Aorta (tissue), 5 donors: ENCODE measurements at places on chromosomes 3 and 15.

- no peak for DNase-seq
Measured at GRCh38 chr3:76107935-76108570, 322.7 kb upstream of the ZNF717 start.

DNA sequence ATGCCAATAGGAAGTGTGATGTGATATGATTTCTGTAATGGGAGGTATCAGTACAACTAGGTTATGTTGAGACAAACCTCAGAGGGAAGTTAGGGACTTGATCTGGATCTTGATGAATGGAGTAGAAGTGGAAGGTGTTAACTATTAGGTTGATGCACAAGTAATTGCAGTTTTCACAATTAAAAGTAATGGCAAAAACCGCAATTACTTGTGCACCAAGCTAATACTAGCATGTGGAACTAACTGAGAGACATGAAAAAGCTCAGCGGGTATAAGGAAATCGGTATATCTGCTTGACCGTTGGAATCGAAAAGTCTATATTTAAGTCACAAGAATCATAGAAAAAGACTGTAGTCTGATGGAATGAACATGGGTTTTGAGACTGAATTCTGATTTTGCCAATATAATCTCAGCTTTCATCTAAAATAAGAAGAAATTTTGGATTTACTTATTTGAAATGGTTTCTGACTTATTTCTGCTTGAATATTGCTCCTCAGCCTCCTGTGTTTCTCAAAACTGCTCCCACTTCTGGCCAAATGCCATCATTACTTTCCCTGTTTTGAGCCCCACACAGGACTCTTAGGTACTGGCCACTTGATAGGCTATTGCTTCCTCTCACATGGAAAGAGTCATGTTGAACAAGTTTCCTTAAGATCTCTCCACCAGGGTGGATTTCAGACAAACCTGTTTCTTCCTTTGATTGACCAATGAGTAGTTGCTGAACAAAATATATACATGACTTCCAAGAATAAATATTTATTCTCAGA, 271.5 kb upstream of the COL8A1 start:
- DNase-seq = no peak

DNA sequence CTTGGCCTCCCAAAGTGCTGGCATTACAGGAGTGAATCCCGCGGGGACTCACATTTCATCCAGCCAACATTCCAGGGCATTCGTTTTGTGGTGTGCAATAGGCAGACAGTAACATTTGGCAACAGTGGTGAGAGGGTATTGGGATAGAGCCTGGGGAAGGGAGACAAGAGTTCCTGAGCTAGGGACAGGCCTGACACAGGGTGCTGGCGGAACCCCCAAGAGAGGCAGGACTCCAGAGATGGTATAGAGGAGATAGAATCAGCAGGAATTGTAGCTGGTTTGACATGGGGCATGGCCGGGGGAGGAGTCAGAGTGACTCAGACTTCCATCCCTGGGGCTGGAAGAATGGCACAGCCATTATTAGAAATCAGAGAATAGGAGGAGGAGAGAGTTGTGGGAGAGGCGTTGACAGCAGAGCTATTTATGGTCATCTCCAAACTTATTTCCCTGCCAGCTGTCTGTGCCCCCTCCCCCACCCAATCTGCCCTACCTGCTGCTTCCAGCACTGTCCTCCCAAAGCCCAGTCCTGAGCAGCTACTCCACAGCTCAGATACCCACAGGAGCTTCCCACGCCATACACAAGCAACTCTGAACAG, 4.4 kb upstream of the IDH2 start:
- DNase-seq = no peak

DNA sequence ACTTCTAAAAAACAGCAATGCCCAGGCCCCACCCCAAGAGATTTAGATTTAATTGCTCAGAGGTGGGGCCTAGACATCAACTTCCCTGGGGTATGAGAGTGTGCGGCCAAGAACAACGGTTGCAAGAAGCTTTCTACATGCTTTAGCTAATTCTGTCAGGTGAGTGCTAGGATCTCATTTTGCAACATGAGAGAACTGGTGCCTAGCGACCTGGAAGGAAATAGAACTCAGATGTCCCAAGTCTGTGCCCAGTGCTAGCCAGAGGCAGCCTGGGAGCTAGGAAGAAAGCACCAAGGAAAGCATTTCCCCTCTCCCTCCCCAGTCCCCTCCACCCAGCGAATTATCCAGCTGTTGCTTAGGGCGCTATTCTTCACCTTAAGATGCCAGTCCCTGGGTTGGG, 22.9 kb upstream of the HRH1 start:
- no peak for DNase-seq

DNA sequence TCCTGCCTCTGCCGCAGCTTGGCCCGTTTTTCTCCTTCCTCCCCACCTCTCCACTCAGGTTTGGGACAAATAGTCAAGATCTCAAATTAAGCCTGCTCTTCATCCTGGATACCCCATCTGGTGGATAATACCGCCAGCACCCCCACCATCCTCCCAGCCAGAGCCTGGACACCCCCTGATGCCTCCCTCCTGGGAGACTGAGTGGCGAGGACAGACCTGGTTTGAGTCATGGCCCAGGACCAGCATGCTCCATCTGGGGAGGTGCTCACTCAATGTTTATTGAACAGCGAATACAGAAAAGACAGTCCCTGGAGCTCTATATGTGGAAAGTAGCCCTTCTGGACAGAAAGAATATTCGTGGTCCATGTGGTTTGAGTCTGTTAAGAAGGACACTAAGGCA, 23.3 kb downstream of the CTSH start:
- no peak for DNase-seq

GRCh38 chr3:50600141-50600753, 11.3 kb downstream of the CISH start:
- DNase-seq = no peak

DNA sequence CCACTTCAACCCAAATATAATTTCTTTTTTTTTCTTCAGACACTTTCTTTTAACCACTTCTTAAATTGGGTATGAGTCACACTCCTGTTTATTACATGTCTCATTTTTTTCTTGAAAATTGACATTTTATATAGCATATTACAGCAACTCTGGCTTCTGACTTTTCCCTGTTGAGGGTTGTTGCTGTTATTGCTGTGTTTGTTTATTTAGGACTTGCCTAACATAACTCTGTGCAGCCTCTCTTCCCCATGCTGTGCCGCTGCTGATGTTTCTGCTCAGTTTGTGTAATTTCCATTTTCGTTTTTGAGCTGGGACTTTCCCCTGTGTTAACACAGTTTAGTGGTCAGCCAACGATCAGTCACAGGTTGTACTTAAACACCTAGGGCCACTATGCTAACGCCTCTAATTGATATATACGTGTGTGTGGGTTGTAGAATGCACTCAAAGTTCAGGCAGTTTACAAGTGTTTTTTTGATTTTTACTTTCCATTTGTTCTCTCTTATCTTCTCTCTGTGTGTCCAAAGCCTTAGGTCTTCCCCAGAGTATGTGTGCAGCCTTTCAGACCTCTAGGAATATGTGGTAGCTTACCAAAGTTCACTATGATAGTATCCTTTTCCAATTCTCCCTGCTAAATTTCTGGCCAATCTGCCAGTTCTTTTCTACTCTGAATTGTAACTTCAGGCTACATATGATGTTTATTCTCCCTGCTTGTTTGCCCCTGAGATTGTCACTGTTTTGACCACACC, 337.2 kb downstream of the ZBTB20 start:
- DNase-seq = no peak

- no peak for DNase-seq
Measured at GRCh38 chr3:134460965-134461364, 24.8 kb downstream of the ANAPC13 start.

GRCh38 chr3:136802481-136802996, 16.4 kb upstream of the SLC35G2 start:
- no peak for DNase-seq

- no peak for DNase-seq
Measured at GRCh38 chr15:91304786-91305185, 204.7 kb downstream of the SV2B start.

DNA sequence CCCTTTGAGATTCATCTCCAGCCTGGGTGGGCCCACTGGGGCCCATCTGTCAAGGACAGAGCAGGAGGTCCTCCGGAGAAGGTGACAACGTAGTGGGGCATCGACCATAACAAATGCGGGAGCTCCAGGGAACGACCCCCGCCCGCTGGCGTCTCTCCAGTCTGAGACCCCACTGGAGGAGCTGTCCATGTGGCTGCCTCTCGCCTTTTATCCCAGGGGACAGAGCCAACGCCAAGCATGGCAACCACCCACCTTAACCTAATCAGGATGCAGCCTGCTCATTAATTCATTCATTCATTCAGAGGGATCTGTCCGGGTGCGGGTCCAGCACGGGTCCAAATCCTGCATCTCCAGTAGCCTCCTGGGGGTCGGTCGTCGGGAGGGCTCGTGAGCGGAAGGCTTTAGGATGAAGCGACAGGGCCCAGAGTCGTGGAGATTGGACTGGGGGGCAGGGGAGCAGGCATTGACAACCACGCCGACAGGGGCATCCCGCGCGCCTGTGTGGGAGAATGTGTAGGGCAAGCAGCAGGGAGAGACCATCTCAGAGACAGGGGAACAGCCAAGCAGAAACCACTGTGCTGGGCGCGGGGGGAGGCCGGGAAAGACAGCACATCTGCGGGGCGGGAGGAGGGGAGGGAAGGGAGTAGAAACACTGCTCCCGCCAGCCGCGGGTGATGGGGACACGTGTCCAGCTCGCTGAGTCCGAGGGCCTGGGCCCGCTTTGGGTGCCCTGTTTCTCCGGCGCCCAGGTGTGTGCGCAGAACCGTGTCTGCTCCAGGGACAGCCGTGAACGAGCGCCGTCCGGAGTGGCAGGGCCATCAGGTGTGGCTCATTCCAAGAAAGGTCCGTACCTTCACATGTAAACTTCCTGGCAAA, 1.9 kb downstream of the PIGZ start:
- DNase-seq = no peak

GRCh38 chr15:50880651-50881114, 27.8 kb upstream of the AP4E1 start:
- DNase-seq = no peak

GRCh38 chr3:108833611-108834010, 11.0 kb downstream of the TRAT1 start:
- no peak for DNase-seq

DNA sequence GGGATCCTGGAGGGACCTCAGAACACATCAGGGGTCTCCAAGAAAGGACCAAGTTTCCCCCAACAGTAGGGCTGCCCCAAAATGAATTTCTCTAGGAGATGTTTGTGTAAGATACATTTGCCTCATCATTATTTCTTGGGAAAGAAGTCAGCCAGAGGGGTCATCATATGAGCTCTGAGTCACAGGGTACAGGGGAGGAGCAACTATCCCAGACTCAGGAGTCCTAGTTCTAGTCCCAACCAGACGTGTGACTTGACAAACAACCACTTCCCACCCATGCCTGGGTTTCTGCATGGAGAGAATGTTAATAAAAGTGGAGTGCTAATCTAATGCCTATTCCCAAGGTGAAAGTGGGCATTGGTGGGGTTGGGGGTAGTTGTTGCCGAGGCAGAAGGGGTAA, 144.1 kb downstream of the ALDH1A2 start:
- DNase-seq = no peak

- no peak for DNase-seq
Measured at GRCh38 chr3:63847718-63848450, 15.7 kb downstream of the THOC7 start.

DNA sequence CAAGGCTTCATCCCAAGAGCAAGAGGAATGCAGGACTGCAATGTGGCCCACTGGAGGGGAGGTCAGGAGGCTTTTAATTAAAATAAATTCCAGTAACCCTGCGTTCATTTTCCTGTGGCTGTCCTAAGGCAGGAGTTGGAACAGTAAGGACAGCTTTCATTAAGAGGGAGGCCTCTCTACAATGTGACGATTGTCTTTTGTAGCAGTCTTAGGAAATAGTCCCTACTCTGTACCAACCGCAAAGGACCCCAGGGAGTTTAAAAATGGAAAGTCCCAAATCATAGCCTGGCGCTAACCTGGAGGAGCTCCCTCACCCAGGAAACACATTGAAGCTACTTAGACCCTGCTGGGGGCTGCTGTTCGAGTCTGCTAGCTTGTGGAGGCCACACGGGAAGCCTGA, 62.8 kb downstream of the SYNM start:
- DNase-seq = no peak

DNA sequence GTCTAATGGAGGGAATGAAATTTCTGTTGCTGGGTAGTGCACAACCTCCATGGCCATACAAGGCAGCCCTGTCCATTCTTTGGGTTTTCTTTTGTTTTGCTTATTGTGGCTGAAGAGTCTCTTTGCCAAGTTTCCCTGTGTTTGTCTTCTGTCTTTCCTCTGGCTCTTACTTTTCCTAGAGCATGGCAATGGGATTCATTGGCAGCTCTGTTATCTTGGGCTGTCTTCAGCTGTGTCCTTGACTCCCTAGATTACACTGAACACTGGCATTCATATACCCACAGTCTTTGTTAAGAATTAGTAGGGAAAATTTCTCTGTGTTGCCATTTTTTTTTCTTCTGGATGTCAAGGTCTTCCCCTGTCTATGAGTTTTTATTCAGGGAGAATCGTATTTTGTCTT, 16.1 kb upstream of the DCBLD2 start:
- no peak for DNase-seq

- no peak for DNase-seq
Measured at GRCh38 chr15:95141486-95141885, 910.1 kb downstream of the MCTP2 start.

- DNase-seq = no peak
Measured at GRCh38 chr3:98735761-98736269, 27.3 kb upstream of the ST3GAL6 start.

- no peak for DNase-seq
Measured at GRCh38 chr15:63221346-63221745, 31.9 kb downstream of the RAB8B start.

DNA sequence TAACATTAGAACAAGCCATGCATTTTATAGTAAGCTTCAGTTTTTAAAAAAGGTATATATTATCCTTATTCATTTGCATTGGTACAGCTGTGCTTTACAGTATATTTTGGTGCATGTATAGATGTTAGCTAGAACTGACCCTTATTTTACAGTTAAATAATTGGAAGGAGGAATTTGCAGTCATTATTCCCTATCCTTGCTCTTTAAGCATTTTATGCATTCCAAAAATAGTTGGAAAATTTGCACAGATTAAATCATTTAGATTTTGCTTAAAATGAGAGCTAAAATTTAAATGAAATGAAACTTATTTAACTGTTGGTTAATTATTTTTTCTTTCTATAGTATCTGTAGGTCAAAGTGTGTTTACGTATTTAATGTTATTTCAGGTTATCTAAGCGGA, 667.1 kb downstream of the NAALADL2 start:
- DNase-seq = no peak

GRCh38 chr3:67529337-67529736, 125.1 kb downstream of the SUCLG2 start:
- DNase-seq = no peak
